OCI-M1 (cell line): ENCODE measurements at places on chromosomes 3 and 15.

GRCh38 chr3:120052677-120053076 lies 41.6 kb downstream of the GSK3B start:
- no peak for DNase-seq

DNA sequence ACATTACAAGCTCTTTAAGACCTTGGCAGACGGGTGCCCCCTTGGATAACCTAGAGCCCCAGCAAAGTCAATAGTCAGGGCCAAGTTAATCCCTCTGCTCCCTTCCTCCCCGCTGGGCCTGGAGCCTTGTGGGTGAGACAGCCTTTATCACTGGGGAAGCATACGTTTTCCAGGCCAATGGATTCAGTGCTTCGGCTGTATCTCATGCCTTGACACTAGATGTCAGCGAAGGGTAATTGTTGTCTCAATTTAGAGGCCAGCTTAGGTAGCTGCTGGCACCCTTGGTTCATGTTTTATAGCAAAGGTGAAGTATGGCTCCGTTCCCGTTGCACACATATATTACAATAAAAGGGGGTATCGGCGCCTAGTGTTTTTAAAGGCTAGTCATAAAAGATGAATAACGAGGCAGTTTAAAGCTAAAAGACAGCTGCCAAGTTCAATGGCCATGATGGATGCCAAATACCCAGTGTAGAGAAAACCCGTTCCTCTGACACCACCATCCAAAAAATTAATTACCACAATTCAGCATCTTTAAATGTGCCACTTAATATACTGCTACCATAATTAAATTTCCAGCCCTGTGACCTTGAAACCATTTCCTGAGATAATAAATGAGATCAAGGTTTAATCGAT lies 52.3 kb upstream of the BNIP2 start:
- peak; percentile 38 for DNase-seq

DNA sequence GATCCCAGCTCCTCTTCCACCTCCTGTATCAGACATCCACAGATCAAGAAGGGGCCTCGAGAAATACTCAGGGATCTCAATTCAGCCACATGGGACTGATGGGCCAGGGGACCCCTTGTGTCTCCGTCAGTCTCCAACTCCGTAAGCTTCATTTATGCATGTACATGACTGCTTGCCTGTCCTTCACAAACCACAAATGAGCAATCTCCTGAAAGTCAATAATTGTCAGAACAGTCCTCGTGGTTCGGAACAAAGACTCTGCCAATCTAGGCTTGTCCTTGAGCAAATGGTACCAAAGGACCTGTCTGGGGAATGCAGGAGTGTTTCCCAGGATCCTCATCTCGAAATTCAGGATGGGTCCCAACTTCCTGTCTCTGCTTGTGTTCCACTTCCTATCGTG lies 20.8 kb downstream of the SLC12A8 start:
- DNase-seq: no peak

DNA sequence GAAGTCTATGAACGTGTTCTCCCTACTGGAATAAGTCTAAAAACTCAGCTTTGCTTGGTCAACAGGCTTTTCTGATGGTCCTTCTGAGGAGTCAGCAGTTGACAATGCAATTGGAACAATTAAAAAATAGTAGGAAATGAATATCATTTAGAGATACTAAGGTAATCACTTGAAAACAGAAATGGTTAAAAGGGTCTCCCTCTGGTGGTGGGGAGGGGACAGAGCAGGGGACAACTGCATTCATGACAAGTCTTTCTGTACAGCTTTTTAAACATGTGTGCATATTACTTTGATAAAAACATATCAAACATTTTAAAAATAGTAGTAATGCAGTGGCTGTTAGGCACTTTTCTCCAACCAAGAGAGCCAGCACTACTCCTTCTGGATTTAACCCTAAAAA lies 119.9 kb upstream of the FHIT start:
- peak; percentile 62 for DNase-seq

DNA sequence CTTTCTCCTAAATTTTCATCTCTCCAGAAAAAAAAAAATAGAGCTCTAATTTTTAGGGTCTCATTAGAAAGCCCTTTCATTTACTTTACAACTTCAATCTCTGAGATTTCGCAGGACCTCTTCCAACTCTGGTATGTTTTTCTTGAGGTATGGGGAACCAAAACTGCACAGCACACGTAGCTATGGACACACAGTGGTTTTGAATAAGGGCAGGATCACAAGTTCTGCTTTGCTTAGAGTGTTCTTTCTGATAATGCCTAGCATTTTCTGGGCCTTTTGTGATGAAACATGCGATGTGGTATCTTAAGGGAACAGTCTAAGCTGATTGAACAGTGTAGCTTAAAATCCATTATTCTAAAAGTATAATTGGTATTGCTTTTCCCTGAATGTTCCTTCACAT lies 25.3 kb downstream of the ZNF592 start:
- peak; percentile 62 for DNase-seq

GRCh38 chr3:145286937-145287336 lies 874.0 kb downstream of the PLOD2 start:
- no peak for DNase-seq

DNA sequence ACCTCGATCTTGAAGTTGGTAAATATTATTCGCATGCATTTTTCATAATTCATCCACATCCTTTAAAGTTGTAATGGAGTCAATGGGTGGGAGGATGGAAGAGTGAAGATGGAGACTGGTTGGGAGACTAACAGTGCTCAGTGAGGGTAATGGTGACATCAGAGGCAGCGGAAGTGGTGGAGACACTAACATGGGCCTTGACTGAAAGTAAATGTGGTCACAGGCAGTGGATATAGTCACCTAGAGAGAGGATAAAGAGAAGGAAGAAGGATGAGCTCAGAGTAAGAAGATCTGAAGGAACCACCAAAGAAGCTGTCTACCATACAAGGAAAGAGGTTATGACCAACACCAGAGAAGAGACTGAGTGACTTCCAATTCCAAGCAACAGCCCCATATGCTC lies 281.6 kb upstream of the STT3B start:
- DNase-seq: no peak

GRCh38 chr3:58141766-58142345 lies 68.9 kb downstream of the DNASE1L3 start:
- DNase-seq: no peak

- DNase-seq: no peak
Measured at GRCh38 chr15:64746356-64746755, 29.0 kb downstream of the RBPMS2 start.

DNA sequence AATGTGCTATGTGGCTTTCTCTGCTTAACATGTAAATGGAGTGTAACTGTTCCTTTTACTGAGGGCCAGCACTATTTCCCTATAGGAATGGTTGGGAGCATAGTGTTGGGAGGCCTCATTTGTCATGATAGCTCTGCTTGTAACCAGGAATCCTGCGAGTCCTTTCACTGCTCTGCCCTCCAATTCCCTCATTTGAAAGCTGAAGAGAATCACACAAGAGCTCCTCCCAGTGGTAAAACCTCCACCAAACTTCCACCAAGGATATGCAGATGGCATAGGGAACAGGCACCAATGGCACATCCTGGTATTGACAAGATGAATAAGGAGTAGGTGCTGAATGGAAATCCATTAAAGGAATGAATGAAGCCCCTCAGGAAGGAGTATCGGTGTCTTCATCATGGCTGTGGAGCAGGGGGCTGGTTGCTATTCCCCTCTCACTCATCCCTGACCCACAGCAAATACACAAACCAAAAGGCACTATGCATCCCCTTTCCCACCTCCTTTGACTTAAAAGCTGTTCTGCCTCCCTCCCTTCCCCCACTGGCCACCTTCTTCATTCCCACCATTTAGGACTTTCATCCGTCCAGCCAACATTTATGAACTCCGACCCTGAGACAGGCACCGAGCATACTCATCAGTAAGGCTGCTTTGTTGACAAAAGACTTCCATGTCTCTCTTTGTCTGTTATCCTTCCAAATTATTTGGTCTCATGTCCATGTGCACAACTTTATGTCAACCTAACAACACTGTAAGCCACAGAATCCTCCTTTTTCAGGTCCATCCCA lies 560.8 kb downstream of the FOXP1 start:
- peak; percentile 2 for DNase-seq

GRCh38 chr15:38620098-38620497 lies 55.5 kb upstream of the RASGRP1 start:
- DNase-seq: no peak

DNA sequence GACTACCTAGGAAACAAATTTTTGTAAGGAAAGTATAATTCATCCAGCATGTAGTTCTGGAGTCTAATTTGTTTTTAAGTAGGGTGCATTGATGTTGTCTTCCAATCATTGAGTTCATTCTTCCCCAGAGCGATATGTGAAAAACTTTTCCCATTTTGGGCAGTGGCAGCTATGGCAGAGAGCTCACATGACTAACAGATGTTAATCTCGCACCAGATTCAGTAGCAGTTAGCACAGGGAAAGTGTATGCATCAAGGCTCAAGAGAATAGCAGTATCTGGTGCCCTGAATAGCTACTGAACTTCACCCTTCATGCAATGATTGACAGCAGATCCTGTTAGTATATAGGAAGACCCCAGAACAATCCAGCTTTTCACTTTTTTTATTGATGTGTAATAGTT lies 46.3 kb upstream of the TCAIM start:
- no peak for DNase-seq

GRCh38 chr3:164451072-164451910 lies 627.0 kb downstream of the SI start:
- DNase-seq: no peak

DNA sequence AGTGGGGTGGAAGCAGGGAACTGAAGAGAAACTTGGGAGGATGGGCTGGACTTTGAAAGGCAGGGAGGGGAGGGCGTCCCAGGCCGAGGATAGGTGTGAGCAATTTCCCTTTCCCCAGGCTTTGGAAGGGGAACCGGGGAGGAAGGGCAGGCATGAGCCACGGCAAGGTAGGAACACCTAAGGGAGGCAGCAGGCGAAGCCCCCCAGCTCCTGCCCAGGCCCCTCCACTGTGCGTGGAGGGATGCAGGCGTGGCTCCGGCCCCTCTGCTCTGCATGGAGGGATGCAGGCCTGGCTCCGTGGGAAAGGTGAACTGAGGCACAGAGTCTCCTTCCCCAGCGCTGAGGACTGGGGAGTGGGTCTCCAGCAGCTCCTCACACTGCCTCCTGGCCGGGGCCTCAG lies 236.4 kb downstream of the XXYLT1 start:
- DNase-seq: no peak

- peak; percentile 70 for DNase-seq
Measured at GRCh38 chr15:49621401-49621811, 558 bp downstream of the DTWD1 start.

DNA sequence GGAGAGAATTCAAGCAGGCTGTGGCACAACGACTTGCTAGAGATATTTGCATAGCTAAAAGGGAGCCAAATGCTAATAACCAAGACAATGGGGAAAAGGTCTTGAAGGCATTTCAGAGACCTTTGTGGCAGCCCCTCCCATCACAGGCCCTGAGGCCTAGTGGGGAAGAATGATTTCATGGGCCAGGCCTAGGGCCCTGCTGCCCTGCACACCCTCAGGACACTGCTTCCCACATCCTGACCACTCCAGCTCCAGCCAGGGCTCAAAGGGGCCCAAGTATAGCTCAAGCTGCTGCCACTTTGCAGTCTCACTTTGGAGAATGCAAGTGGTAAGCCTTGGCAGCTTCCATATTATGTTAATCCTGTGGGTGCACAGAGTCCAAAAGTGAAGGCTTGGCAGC lies 21.5 kb upstream of the PTPN23 start:
- no peak for DNase-seq

- no peak for DNase-seq
Measured at GRCh38 chr3:50490424-50490823, 13.0 kb downstream of the CACNA2D2 start.

DNA sequence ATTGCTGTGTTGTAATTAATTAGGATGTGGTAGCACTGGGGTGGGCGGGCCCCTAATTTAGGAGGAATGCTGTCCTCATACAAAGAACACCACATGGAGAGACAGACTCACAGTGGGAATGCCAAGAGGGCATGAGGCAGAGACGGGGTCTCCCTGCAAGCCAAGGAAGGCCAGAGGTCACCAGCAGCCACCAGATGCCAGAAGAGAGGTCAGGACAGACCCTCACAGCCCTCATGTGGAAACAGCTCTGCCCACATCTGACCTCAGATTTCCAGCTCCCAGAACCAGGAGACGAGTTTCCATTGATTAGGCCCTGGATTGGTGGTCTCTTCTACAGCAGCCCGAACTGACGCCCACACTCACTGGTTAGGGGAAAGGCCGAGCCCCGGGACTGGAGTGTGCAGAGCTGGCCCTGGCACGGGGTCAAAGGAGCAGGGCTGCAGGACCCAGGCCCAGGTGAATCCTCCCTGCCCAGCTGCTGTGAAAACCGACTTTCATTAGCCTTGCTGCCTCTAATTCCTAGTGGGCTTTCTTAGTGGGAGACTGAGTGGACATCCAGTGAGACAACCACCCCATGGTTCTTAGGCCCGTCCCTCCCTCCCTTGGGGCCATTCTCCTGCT lies 43.0 kb upstream of the SLC41A3 start:
- no peak for DNase-seq

DNA sequence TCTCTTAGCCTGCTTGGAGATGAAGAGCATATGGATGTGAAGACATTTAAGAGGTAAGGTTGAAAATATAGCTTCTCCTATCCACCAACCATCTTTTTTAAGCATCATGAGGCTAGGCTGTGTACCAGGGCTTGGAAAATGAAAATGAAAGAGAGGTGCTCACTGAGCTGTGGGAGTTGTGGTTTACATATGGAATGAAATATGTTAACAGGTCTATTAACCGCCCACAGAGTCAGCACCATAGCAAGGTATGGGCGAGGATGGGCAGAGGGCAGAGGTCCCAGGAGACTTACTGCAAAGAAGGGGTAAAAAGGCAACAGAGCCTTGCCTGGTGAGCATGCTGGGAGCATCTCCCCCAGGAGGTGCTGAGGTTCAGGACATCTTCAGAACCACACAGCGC lies 273.1 kb downstream of the GABRG3 start:
- no peak for DNase-seq

GRCh38 chr3:182979674-182980191 lies 605 bp downstream of the DCUN1D1 start:
- DNase-seq: peak; percentile 47

- DNase-seq: no peak
Measured at GRCh38 chr15:95457520-95457919, 873.0 kb upstream of the NR2F2 start.

- DNase-seq: no peak
Measured at GRCh38 chr3:35772381-35773015, 133.2 kb downstream of the ARPP21 start.

DNA sequence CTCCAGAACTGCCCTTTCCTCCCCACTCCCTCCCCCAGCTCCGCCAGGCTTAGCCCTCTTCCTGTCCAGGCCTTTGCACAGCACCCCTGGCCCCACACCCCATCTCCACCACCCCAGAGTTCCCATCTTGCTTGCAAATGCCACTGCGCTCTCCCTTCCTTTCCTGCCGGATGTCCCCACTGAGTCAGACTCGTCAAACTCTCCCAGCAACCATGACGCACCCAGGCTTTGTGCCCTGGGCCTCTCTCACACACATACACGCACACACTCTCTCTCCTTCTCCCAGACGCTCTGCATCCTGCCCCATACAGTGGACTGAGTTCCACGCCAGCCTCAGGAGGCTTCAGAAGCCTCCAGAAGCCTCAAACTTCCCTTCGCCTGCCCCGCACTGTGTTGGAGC lies 2.8 kb upstream of the CCDC9B start:
- DNase-seq: no peak

- no peak for DNase-seq
Measured at GRCh38 chr3:104635872-104636580, 730.7 kb upstream of the ALCAM start.
